ENCODE measurements at places on chromosomes 3 and 15. TPM values are rescaled to one million over a fixed set of nuclear protein-coding genes. Genes with fewer than 3 reads are reported as not detected.
A peak's percentile ranks its signal among the peaks of the same experiment; 100 is the strongest.

GRCh38 chr3:171301998-171302397 lies 158.2 kb downstream of the TNIK start:
- DNase-seq = no peak

DNA sequence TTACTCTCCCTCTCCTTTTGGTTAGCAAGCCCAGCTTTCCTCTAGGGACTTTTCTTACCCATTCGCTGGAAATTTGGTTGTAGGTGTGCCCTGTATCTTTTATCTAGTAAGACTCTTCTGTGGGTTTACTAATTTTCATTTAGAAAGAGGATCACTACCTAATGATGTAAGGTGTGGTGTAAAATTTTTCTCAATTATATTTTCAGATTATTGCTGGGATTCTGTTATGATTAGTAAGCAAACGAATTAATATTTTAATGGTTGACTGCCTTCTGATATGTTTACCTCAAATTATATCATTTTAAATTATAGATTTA lies 28.5 kb downstream of the PLCL2 start:
- DNase-seq = no peak

GRCh38 chr3:195180490-195181112 lies 90.4 kb downstream of the XXYLT1 start:
- DNase-seq = no peak

DNA sequence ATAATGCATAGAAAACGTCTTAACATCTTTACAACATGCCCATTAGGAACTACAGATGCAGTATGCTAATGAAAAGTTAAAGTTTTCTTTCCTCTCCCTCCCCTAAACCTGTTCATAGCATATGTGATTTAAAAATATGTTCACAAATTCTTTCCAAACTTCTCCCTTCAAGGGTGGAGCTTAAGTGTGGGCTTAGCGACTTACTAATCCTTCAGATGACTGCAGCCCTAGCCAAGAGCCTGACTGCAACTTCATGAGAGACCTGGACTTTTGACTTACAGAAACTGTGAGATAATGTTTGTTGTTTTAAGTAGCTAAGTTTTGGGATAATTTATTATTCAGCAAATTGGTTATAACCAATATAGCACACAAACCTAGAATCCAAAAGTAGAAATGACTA lies 22.0 kb upstream of the ANXA2 start:
- peak; percentile 51 for DNase-seq

CHRNA7 gene
- 0.10 TPM for polyA plus RNA-seq

DNA sequence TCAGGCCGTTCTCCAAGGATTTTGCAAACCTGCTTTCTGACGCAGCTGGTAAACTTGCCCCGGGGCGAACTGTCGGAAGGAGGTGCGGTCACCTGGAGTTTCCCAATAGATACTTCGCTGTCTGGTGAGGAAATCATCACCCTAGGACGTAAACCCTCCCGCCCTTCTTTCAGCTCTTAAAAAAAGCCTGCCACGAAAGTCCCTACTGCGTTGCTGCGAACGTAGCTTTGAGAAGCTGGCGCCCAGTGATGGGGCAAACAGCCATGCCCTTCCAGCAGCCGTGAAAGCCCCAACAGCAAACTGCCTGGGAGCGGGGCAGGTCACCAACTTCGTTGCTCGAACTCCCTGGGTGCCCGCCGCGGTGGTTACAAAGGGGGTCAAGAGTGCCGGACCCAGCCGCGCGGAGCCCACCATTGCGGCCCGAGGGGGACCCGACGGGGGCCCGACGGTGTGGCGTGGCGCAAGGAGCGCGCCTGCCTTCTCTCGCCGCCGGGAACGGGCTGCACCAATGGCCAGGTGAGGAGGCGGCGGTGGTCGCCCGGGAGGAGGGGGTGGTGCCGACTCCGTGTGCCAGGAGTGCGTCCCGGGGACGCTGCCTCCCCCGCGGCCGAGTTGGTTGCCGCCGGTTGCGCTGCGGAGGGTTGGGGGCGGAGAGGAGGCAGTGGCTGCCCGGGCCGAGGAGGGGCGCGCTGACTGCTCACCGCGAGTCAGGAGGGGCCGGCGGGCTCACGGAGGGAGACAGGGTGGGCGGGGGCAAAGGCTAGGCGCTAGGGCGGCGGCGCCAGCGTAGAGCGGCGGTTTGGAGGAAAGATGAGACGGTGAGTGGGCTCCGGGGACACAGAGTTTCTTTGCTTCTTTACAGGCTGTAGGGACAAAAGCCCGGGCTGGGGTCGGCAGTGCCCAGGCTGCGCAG lies at the start of gene PHLDB2:
TSS of gene PHLDB2 (plus strand) at position 205 of the 913 bp plus-strand sequence. CDS start 24,813 bp downstream, outside the sequence.
- peak; percentile 67 for DNase-seq

GRCh38 chr3:47794544-47794943 lies 8.4 kb upstream of the DHX30 start:
- DNase-seq = no peak

SLC24A5 gene
- not detected for polyA plus RNA-seq

GRCh38 chr3:9108876-9109567 lies 140.4 kb downstream of the SRGAP3 start:
- no peak for DNase-seq

GRCh38 chr15:36191459-36191858 lies 388.0 kb upstream of the CDIN1 start:
- DNase-seq = no peak

DNA sequence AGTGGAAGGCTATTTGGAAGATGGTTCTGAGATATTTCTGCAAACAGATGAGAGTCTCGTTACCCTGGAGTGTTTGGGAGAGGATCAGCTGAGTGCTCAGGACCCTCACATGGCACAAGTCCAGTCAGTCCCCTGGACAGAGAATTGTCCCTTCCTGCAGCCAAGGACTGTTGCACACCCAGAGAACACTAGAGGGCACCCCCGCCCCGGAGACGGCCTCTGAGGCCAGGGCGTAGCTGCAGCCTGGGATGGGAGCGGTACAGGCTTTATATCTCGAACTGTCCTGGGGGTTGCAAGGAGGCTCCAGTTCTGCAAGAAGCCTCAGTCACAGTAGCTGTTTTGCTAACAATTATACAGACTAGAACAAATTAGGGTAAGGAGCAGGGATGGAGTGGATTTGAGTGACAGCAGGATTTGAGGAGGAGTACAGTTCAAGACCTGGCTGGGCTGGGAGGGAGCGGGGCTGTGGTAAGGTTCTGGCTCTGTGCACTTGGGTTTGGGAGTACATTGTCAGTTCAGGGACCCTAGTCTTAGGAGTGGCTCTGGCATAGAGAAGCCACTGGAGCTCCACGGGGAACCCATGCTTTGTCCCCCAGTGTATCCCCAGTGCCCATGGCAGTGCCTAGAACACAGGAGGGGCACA lies 67.6 kb upstream of the HACD2 start:
- peak; percentile 61 for DNase-seq

DNA sequence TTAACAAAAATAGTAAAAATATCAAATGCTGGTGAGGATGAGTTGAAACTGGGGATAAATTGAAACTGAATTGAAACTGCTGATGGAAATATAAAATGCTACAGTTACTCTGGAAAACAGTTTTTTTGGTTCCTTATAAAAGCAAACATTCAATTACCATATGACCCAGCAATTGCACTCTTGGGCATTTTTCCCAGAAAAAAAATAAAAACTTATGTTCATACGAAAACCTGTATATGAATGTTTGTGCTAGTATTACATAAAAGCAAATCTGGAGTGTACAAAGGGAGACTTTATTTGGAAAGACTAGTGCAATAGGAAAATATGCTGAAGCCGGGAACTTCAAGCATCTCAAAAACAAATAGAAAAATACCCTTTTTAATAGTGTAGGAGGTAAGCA lies 857.9 kb upstream of the CADM2 start:
- DNase-seq = peak; percentile 2

CCPG1 gene
- 7.7 TPM for polyA plus RNA-seq

DNA sequence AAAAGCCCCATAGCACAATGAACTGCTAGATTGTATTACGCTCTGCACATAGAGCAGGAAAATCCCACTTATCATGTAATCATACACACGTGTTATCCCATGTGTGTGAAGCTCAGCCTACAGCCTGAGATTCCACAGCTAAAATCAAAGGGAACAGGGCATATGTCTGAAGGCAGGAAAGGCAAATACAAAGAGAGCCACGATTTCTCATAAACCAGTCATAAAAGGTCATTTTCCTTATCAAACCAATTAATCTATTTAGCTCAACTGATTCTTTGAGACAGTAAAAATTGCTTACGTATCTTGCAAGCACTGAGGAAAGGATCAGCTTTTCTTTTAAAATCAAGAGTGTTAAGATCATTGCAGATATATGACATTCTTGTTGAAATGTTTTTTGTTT lies 199.5 kb upstream of the TBL1XR1 start:
- DNase-seq = no peak

- no peak for DNase-seq
Measured at GRCh38 chr3:162704799-162705385, 1208.3 kb downstream of the OTOL1 start.

DNA sequence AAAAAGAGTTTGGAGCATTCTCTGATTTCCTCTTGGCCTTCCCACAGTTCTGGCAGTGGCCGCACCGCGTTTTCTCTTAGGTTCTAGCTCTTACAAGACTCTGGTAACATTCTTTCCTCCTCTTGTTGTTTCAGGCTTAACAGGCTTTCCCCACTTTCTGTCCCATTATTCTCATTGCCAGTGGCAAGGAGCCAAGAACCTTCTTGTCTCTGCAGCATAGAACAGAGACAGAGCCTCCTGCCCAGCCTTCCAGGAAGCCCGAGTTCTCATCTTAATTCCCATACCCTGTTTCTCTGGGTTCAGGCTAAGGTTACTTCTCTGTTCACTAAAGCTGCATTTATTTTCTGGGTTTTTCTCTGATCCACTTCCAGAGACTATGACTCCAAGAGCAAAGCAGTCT lies 61.1 kb downstream of the DUT start:
- DNase-seq = no peak

SGO1 gene
- polyA plus RNA-seq = 3.2 TPM

- no peak for DNase-seq
Measured at GRCh38 chr3:78571486-78571885, 1196.3 kb downstream of the ROBO1 start.

LRRC49 gene
- 8.6 TPM for polyA plus RNA-seq

- DNase-seq = no peak
Measured at GRCh38 chr3:155991847-155992246, 121.4 kb downstream of the GMPS start.

ISL2 gene
- polyA plus RNA-seq = 2.5 TPM

GRCh38 chr15:40702077-40702476 lies 7.1 kb downstream of the RAD51 start:
- peak; percentile 28 for DNase-seq

CYP11A1 gene
- 0.46 TPM for polyA plus RNA-seq

- DNase-seq = no peak
Measured at GRCh38 chr3:170799009-170799408, 71.0 kb downstream of the RPL22L1 start.

DNA sequence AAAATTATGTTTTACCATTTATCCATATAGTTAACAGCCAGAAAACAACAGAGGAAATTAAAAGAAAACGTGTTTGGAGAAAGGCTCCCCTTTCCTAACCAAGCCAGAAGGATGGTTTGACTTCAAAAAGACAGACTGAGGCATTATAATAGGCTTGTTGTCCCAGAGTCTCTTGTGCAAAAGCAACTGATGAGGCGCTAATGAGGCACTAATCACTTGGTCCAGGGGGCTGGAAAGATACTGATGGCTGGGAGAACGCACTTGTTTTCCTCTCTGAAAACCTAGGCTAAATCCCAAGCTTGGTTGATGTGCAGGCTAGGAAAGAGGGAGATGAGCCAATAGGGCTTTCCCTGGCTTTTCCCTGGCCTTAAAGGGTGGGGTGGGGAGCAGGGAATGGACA lies 389.6 kb downstream of the NTRK3 start:
- DNase-seq = no peak

- DNase-seq = no peak
Measured at GRCh38 chr15:68749793-68750192, 70.9 kb downstream of the ANP32A start.

DNA sequence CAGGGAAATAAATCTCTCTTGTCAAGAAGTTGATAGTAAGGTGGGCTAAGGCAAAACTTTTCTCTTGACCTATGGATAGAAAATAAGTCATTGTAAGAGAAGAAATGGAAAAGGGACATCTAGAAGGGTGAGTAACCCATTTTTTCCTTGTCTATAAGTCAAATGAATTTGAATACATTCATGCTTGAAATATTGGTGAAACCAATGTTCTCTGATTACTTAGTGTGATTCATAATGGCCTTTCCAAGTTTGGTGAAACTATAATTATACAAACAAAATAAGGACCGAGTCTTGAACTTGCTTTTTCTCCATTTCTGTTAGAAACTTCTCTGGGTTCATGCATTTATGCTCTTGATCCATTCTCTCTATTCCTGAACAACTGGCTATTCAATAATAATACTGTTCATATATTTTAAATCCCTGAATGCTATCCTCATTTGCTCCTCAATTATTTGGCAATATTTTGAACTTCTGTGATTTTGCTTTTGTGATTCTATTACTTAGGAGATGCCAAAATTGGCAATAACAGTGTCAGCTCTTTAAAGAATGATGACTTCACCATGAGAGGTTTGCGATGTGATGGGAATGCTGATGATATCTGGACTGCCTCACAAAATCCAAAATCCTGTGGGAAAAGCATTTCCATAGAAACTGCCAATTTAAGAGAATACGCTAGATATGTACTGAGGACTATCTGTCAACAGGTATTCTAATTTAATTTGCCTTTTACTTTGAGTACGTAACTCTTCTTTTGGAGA lies 12.3 kb downstream of the P2RY12 start:
- peak; percentile 59 for DNase-seq

DNA sequence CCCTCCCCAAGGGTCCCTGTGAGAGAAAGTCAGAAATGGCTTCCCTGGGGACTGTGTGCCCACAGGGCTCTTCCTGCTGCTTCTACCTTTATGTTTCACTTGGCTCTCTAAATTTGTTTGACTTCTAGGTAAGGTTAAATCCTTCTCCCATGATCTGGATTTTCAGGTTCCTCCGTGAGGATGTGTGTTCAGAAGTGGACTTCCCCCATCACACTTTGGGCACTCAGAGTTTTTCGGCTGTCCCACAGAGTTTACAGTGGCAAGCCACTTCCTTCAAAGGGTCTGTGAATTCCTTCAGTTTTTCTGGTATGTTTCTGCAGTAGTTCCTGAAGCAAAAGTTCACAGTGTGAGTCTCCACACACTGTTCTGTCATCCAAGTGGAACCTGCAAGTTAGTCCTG lies 30.9 kb upstream of the RARB start:
- DNase-seq = no peak

GRCh38 chr3:141266797-141267555 lies 35.4 kb downstream of the PXYLP1 start:
- DNase-seq = no peak

DNA sequence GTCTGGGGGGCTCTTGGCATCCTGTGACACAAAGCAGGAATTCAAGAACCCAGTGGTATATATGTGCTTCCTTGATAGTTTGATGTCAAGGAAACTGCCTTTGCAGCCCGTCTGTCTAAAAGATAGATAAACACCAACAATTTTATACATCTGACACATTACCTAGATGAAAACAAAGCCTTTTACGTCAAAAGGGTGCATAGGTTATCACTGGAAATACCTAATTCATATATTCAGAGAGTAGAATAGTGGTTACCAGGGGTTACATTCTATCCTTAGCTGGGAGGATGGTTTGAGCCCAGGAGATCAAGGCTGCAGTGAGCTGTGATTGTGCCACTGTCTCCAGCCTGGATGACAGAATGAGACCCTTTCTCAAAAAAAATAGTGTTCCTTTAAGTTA lies 356.9 kb upstream of the RASGRP1 start:
- DNase-seq = no peak
